ENCODE measurements at places on chromosomes 7 and 10.

- DNase-seq, result no peak
Measured at GRCh38 chr10:117757086-117757720, 214.7 kb downstream of the EMX2 start.

DNA sequence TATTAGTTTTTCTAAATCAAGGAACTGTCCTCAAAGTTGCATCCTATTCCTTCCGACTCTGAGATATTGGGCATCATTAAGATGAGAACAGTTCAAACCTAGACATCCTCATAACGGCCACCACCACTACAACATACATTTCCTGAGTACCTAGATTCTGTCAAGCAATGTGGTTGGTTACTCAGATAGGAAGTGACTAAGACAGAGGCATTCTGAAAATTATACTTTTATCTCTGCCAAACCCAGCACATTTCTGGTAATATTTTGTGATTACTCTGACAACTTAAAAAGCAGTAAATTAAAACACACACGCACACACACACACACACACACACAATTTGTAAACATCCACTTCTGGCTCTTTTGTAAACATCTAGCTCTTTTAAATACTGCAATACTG, 291.2 kb upstream of the MEOX2 start:
- no peak for DNase-seq

- DNase-seq, result peak; percentile 56
Measured at GRCh38 chr10:1368842-1369171, 312.6 kb downstream of the WDR37 start.

- peak; percentile 70 for DNase-seq
Measured at GRCh38 chr10:61902445-61903220, 1.1 kb downstream of the ARID5B start.

GRCh38 chr7:47520406-47520805, 61.5 kb downstream of the TNS3 start:
- DNase-seq, result no peak

DNA sequence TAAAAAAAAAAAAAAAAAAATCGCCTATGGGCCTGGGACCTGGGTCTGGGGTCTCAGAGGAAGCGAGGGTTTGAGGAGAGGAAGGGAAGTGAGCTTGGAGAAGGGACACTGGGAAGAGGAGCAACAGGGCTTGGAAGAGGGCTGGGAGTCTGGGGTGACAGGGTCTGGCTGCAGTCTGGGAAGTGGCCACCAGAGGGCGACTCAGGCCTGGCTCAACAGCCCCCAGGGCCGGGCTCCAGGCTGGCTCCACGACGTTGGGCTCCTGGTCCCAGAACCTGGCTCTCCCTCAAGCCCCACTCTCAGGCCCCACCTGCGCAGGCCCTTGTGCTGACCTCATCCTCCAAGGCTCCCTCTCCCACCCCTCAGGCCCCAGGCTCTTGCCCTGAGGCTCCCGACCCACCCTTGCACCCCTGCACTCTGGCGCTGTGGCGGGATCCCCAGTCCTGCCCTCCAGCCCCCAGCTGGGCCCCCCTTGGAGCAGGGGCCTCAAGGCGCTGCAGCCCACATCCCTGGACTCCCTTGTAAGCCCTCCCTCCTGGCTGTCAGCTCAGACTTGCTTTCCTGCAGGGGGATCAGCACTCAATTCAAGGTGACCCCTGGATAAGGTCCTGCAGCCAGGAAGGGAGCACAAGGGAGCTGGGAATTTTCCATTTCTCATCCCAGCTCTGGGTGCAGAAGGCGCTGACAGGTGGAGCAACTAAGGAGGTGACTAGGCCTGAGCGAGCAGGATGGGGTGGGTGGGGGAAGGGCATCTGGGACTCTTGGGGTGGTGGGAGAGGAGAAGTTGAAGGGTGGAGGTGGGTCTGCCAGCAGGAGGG, 5.4 kb upstream of the SPACDR start:
- DNase-seq, result peak; percentile 93

GRCh38 chr10:68032113-68032512, 43.0 kb downstream of the HERC4 start:
- DNase-seq, result no peak

GRCh38 chr7:24052572-24053260, 231.3 kb upstream of the NPY start:
- peak; percentile 20 for DNase-seq

DNA sequence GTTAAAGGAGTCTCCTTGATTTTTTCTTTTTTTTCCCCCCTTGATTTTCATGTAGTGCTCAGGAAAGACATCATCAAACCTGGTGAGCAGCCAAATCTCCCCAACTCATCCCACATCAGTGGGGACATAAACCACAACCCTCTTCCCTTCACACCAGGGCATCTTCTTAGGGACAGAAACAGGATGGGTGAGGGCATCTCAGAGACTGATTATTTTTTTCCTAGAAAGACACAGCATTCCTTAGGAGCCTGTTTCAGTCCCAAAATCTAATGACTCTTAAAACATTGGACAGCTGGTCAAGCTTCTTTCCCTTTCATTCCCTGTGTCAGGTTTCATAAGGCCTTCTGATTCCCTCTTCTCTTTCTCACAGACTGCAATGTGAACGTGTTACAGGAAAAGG, 31.5 kb upstream of the GSAP start:
- no peak for DNase-seq

DNA sequence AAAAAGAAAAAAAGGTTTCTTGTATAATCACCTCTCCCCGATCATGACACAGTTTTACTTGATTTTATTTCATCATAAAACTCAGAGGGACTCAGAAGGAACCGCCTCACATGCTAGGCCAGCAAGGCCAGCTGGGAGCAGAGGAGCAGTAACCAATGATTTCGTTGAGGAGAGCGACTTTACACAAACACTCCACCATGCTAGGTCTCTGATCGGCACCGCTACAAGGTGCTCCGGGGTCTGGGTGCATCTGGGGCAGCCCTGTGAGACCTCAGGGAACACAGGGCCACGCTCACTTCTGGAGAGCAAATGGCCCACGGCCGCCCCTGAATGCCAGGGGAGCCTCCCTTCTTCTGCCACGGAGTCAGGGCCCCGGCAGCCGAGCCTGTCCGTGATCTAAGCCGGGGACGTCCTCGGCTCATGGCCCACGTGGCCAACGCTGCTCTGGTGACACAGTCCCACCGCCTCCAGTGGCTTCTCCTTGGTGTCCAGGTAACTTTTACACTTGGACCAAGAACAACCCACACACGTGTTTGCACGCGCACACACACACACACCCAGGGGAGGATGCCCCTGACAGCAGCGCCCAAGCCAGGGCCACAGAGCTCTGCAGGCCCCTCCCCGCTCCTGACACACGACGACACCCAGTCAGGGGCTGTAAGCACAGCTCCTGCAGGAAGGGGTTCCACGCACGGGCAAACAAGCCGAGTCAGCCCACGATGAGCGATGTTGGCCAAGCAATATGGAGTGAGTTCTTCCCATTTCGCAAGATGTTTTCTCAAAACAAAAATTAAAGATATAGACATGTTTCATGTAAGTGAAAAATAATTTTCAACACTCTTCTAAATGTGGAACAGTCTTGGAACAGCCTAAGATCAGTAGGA, 332.3 kb downstream of the DNAJB6 start:
- DNase-seq, result no peak

DNA sequence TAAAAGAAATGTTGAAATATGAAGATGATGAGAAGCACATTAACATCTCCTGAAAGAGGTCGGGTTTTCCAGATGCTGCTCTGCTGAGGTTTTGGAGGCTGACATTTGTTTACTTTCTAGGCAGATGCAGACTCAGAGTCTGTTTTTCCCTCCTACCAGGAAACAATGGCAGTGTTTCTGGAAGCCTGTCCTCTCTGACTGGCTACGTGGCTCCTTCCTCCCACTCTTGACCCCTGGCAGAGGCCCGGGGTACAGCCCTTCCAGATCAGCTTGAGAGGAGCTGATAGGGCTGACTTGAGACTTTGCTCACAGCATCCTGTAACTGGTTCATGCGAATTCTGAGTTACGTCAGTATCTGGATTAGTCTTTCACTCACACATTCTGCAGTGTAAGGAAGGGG, 41.1 kb upstream of the IL15RA start:
- no peak for DNase-seq

- peak; percentile 89 for DNase-seq
Measured at GRCh38 chr7:106774768-106775551, 90.1 kb upstream of the PIK3CG start.

DNA sequence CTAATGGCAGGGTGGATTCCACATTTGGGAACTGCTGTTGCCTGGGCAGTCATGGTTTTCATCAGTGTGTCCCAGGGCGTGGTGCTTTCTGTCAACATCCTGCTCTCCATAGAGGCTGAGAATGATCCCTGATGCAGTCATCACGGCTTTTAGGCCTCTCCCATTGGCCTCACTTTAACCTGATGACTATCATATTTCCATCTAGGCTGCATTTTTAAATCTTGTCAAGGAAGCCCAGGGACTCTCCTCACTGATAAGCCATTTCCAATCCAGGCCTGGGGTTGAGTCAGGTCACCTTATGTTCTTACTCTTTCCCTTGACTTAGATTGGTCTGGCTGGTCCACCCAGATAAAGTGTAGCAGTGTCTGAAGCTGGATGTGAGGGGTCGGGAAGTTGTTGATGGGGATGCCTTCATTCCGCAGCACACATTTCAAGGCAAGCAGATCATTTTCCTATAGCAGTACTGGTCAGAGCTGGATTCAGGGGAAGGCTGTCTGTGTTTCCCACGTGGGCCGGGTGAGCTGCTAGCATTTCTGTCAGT, 177.0 kb downstream of the AUTS2 start:
- DNase-seq, result no peak

- no peak for DNase-seq
Measured at GRCh38 chr7:46664453-46664852, 743.4 kb upstream of the IGFBP3 start.

- no peak for DNase-seq
Measured at GRCh38 chr7:41570766-41571165, 132.1 kb downstream of the INHBA start.

DNA sequence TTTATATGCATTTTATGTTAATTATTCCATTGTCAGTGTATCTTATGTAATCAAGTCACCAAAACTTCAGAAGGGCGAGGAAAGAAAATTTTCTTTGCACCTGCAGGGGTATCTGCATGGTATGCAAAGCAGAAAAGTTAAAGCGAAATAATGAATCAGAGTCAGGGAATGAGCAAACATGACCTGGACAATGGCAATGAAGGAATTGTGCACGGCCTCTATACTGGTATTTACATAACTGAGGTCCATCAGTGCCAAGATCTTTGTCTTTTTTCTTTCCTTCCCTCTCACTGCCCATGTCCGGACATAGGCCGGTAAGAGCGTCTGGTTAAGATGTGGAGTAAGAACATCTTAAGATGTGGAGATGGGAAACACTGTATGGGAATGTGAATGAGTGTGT, 14.4 kb upstream of the AKR1C3 start:
- DNase-seq, result peak; percentile 44

DNA sequence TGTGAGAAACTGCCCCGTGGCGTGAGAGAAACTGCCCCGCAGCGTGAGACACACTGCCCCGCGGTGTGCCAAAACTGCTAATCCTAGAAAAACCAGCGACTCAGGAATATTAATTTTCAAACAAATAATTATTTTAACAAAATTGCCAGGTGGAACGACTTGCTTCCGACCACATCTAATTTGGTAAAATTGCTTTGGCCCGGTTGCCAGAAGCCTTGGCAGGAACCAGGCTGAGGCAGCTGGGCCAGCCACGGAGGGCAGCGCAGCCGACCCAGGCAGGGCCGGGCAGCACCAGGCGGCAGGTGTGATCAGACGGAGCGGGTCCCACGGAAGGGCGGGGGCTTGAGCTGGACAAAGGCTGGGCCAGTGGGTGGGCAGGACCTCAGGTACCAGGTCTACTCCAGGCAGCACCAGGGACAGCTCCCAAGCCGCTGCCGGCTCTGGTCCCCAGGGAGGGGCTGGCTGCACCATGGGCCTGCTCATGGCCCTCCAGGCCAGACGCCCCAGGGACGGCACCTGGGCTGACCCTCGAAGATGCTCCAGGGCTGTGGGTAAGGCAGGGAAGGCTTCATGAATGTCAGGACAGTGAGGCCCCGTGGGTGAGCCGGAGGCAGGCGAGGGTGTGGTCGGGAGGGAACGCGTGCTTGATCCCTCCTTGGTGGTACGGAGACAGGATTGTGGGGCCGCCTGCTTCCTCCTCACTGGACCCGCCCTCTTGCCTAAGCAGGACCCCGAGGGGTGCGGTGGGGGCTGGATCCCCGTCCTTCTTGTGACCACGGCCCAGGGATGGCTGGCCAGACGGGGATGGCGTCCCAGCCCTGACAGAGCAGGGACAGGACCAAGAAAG, 7.7 kb upstream of the ADGRA1 start:
- no peak for DNase-seq

- DNase-seq, result no peak
Measured at GRCh38 chr7:141397236-141398163, 153.7 kb upstream of the AGK start.

DNA sequence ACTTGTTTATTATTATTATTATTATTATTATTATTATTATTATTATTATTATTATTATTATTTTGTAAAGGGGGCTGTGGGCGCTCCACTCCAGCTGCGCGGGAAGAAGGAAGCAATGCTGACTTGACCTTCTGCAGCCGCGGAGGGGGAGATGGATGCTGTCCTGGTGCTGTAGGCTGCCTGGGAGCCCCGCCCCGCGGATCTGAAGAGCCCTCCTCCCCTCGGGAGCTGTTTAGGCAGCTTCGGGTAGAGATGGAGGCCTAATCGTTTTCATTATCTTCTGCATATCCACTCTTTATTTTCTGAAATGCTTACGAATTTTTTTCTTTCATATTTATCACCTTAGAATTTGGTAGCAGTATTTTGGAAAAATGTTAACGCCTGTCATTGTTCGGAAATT, 101.2 kb upstream of the KLF6 start:
- no peak for DNase-seq

- no peak for DNase-seq
Measured at GRCh38 chr7:136585954-136586670, 282.3 kb upstream of the CHRM2 start.

GRCh38 chr7:18565337-18565736, 69.8 kb downstream of the HDAC9 start:
- DNase-seq, result no peak

GRCh38 chr10:11147722-11148121, 130.1 kb downstream of the CELF2 start:
- DNase-seq, result no peak

DNA sequence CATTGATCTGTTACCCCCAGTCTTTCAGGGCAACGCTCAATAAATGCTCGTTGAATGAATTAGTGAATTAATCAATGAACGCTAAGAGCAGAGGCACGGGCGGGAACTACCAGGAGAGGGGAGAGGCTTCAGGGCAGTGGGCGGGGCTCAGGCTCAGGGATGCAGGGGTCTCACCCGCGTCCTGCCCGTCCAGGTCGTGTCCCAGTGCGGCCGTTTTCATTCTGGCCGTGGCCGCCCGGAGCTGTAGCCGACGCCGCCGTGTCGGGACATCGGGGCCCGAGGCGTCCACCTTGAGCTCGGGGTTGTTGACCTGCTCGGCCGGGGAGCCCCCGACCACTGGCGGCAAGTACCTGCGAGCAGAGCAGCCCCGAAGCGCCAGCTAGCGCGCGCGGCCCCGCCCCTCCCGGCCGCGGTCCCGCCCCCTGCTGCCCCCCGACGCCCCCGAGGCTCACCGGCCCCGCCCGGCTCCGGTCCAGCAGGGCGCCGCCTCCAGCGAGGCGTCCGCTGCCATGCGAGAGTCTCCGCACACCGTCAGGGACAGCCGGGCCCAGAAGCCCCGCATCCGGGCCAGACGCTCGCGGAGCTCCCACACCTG, 2.8 kb upstream of the GAL3ST4 start:
- no peak for DNase-seq
